Gastrocnemius medialis (tissue), 4 donors: ENCODE measurements at places on chromosomes 13 and 19. TPM values are rescaled to one million over a fixed set of nuclear protein-coding genes. Genes with fewer than 3 reads are reported as not detected.
A peak's percentile ranks its signal among the peaks of the same experiment; 100 is the strongest.

GRCh38 chr13:110185696-110186095 is 121.3 kb downstream of the COL4A1 start:
- no peak for DNase-seq

DNA sequence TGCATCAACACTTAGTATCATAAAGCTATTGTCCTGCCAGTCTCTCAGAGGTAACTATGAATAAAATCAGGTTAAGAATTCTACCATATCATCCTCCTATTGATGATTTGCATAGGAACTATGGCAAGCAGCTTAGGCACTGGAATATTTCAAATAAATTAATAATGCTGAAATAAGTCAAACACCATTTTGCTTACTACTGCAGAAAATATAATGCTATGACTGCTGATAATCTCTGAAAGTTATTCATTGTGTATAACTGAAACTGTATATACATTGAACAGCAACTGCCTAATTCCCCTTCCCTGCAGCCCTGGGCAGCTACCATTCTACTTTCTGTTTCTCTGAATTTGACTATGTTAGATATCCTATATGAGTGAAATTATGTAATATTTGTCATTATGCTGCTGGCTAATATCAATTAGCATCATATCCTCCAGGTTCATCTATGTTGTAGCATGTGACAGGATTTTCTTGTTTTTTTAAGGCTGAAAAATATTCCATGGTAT is 318.8 kb upstream of the SGCG start:
- no peak for DNase-seq

- no peak for DNase-seq
These were observed 139.0 kb downstream of the FLT1 start for GRCh38 chr13:28355822-28356371.

DNA sequence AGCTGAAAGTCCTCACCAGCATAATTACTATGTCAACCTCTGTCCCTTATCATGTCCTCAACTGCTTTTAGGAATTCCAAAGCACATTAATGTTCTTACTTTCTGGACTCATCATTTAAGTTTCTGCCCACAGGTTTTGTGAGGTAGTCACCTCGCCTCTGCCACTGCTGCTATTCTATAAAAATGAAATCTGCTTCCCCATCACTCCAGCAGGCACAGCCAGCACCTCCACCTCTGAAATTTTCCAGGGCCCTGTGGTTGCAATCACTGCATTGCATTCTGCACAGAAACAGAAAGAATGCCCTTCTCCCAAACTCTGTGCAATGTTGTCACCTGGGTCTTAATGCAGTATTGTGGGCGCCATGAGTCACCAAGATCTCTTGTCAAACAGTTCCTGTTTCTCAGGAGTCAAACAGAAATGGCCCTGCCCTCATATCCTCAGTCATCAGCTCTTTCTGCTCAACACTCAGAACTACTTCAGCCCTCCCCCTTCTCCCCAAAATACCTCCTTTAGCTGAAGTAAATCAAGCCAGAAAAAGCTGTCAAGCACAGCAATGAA is 529.2 kb upstream of the NBEA start:
- no peak for DNase-seq

DNA sequence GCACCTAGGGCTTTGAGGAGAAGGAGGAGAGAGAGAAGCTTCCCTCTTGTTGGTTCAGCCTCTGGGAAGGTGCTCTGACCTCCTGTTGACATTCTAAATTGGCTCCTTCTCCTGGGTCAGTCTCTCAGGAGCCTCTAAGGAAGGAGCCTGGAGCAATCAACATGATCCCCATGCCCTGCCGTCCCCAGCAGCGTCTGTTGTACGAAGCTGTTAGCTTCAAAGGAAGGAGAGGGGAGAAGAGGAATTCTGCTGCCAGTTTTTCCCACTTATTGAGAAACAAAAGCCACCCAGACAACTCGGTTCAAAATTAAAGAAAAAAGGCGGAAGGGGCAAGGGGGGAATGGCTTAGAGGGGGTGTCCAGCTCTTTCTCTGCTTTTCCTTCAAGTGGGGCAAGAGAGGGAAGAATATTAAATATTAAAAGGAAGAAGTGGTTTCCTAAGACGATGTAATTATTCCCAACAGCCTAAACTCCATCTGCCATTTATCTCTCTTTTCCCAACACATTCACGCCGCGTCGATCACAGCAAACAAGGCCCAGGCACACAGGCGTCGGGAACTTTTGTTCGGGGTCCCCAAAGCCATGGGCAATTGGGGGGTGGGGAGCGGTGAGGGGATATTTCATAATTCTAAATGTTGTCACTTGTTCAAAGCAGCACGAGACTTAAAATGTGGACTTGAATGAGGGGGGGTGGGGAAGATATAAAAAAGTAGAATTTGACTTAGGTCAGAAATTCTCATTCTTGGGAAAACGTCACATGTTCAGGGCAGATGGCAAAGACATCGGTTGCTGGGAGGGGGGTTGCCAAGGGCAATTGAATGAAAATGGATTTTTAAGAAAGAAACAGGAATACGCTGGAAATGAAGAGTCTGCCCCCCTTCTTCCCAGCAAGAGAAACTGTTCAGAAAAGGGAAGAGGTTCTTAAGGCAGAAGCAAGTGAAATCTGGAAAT is 116.8 kb upstream of the CACNA1A start:
- DNase-seq: no peak

DNA sequence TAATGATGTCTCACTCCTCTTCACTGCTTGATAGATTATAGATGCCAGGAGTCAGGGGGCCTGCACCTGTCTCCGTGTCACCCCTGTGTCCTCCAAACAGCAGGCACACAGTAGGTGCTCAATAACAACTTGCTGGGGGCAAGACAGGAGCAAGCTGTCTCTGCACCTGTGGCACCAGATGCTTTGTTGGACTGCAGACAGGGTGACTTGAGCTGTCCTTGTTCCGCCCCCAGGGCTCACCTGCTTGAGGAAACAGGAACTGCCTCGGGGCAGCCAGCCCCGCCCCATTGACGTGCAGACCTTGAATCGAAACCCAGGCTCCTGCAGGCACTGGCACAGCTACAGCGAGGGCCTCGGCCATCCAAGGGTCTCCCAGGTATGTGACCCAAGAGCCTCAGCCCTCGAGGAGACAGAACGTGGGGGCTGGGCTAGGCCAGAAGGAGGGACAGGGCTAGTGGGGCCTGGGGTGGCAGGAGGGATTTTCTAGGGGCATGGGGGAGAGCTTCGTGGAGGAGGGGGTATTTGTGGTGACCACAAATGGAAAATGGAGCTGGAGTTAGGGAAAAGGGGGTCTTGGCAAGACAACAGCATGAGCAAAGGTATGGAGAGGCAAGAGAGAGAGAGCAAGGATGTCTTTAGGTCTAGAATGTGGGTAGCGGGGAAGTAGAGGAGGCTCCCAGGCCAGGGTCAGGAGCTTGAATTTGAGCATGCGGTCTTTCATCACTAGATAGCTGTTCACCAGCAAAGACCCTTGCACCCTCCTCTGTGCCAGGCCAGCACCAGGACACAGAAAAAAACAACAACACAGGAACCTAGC is at the start of gene HSH2D:
Gene HSH2D, plus strand, starts transcription at position 287 of the 817 bp plus-strand sequence. CDS start 5,066 bp downstream, outside the sequence.
- DNase-seq: no peak

Gene RUBCNL
- total RNA-seq: not detected

Gene ARL11
- 0.10 TPM for total RNA-seq

DNA sequence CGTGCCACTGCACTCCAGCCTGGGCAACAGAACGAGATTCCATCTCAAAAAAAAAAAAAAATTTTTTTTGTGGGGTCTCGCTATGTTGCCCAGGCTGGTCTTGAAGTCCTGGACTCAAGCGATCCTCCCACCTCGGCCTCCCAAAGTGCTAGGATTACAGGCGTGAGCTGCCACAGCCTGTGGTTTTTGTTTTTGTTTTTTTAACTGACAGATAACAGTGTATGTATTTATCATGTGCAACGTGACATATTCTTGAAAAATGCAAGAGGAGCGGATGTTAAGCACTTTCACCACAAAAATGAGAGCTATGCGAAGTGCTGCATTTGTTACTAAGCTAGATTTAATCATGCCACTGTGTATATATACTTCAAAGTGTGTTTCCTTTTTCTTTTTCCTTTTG is 49.0 kb downstream of the ARHGEF18 start:
- DNase-seq: no peak

Gene ONECUT3
- total RNA-seq: not detected

Gene CLEC4G
- total RNA-seq: not detected

- DNase-seq: no peak
These were observed 48.5 kb downstream of the TDRD12 start for GRCh38 chr19:32767951-32768679.

DNA sequence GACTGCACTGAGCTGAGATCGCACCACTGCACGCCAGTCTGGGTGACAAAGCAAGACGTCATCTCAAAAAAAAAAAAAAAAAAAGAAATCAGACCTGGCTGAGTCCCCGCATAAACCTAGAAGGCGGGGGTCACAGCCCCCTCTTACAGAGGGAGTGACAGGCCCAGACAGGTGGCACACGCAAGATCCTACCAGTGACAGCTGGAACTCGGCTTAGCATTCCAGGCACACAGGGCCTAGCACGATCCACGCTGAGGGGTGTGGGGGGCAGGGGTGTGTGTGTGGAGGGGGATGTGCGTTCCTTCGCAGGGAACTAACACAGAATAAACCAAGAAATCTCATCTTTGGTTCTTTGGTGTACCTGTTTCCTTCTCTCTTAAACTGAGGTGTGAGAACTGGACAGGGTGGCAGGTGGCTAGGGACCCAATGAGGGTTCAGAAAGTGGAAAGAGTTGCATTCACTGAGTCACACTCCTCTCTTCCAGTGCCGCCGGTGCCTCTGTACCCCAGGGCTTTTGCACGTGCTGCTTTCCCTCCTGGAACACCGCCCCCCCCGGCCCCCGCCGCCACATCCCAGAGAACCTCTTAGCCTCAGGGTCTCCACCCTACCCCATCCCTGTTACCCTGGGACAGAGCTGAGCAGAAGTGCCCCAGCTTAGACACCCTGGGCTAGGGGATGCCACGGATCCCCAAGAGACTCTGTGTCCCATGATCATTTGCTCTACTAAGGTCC is 5.0 kb downstream of the SGTA start:
- no peak for DNase-seq

Gene OCEL1
- 3.9 TPM for total RNA-seq

DNA sequence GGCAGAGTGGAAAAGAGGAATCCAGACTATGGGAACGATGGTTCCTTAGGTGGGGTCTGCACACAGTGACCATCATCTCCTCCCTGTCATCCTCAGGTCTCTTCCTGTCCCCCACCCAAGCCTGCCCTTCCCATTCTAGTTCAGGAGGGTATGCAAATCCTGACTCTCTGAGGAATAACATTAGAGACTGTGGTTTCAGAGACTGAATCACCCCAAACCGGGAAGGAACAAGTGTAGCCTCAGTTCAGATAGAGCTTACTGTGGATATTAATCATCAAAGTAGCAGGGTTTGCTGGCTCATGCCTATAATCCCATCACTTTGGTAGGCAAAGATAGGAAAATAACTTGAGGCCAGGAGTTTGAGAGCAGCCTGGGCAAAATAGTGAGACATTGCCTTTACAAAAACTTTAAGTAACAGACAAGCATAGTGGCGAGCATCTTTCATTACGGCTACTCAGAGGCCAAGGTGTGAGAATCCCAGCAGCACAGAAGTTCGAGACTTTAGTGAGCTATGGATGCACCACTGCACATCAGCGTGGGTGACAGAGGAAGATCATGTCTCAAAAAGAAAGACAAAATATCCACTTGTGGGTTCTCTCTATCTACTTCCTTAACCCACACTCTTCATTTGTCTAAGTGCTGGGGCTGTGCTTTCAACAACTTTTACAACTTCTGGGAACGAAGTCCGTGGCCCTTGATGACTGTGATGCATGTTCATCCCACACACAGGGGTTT is 19.3 kb upstream of the LGALS13 start:
- DNase-seq: no peak

DNA sequence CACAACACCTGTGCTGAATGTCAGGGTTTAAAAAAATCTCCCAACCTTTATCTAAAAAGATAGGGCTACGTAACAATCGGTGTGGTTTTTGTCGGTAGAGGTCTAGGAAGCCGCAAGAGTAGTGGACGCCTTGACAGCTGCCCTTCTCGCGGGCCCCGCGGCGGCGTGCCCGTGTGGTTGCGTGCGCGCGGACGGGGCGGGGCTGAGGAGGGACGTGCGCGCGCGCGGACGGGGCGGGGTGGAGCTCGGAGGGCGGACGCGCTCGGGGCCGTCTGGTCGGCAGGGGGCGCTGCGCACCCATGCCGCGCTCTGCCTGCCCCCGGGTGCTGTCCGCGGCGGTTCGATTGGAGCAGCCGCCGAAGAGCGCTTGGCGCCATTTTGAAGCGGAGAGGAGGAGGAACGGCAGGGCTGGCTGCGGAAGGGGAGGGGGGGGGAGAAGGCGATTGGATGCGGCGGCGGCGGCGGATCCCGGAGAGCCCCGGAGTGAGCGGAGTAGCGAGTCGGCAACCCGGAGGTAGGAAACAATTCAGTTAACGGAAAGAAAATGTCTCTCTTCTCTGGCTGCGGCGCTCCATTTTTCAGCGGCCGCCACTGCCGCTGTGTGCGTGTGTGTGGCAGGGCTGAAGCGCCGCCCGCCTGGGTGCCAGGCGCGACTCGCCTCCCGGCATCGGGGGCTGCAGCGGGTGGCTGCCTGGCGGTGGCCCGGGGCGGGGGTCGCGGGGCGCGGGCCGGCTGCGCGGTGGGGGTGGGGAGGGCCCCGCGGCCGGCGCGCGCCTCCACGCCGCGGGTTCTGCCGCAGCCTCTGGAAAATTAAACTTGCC is at the start of gene PDS5B:
Gene PDS5B, plus strand, starts transcription at position 373 of the 821 bp plus-strand sequence. CDS start 62,321 bp downstream, outside the sequence.
- peak; percentile 93 for DNase-seq

DNA sequence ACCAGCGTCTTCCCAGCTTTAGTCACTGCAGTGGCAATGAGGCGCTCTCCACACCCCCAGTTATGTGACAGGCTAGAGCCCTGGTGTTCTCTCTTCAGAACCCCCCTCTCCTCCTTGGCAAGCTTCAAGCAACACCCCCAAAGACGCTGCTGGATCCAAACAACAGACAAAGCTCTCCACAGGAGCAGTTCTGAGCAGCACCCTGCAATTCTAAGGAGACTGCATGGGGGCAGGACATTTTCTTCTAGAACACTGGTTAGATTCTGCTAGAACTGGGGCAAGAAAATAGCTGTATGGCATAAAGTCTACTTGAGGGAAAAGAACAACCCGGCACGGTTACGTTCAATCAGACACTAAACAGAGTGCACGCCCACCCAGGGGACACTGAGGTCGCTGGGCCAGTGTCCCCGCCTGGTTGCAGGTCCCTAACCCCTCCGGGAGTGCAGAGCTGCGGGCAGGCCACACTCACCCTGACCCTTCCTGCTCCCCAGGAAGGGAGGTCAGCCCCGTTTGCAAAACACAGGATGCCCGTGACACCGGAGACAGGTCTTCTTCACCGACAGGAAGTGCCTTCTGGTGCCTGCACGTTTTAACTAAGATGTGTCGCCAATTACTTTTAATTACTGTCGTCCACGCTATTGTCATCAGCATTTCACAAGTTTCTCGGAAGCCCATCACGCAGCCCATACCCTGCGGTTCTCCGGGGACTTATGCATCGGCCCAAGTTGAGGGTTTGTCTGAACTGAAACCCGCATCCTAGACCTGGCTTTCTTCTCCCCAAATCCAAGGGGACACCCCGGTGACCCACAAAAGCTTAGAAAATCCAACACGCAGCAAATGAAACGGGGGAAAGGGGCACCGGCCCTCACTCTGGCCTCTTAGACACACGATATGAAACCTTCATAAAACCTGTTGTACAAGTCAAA is 943 bp downstream of the GJB6 start:
- DNase-seq: no peak
